Astrocyte of the cerebellum (primary cell): ENCODE measurements at places on chromosomes 11 and 22.

DNA sequence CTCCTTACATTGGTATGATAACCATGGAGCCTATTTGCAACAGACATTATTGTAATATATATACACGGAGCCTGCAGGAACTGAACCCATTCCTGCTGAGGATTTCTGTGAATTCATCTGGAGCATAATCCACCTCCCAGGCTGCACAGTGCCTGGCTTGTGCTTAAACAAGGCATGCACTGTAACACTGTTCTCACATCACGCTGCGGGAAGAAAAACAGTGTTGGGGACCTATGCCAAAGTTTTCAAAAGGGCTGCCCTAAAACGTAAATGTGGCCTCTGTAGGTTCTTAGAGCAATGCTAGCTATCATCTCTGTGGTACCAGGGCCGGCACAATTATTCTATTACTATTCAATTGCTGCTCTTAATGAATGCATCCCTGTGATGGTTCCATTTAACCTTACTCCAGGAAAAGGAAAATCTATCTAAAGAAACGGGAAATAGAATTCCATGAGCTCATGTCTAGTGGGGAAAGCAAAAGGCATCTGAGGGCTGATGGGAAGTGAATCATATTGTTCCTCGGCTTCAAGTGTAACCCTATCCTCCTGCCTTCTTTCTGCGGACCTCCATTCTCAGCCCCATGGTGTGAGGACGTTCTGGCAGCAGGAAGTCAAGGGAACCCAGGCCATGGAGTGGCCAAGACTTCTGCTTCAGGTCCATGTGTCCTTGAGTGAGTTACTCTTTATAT lies 525.5 kb downstream of the SOX6 start:
- DNase-seq, result no peak

DNA sequence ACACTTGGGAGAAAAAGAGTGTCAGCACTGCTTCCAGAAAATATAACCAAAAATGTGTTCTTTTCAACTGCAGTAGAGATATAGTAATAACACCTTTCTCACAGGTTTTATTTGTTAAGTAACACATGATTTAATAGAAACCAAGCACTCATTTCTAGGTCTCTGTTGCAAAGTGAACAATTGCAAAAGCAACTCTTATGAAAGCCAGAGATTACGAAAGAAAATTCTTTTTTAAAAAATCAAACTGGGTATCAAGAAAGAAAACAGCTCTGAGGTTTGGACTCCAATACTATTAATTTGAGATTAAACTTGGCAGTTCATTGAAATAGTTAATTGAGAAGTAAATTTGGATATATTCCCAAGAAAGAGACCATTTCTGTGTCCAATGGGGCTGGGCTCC lies 9.8 kb upstream of the XKR3 start:
- DNase-seq, result no peak

GRCh38 chr11:56625946-56626345 lies 11.3 kb upstream of the OR5M1 start:
- DNase-seq, result no peak

GRCh38 chr11:12757416-12757815 lies 83.2 kb downstream of the TEAD1 start:
- DNase-seq, result no peak

DNA sequence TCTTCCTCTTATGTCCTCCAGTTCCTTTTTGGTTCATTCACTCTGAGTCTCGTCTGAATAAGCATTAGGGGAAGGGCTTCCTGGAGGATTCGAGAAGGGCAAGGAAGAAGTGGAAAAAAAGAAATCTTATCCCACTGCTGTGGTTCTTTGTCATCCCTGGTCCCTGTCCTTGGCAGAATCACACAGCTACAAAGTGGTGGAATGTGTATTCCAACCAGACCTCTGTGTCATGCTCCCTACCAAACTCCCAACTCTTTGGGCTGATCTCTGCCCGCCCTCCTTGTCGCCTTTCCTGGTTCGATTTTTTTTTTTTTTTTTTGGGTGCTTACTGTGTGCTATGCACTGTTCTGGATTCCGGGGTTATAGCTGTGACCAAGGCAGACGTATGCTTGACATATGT lies 61.0 kb downstream of the TEAD1 start:
- DNase-seq, result no peak
